Kidney tubule cell (primary cell): ENCODE measurements at places on chromosomes 2 and 18.

DNA sequence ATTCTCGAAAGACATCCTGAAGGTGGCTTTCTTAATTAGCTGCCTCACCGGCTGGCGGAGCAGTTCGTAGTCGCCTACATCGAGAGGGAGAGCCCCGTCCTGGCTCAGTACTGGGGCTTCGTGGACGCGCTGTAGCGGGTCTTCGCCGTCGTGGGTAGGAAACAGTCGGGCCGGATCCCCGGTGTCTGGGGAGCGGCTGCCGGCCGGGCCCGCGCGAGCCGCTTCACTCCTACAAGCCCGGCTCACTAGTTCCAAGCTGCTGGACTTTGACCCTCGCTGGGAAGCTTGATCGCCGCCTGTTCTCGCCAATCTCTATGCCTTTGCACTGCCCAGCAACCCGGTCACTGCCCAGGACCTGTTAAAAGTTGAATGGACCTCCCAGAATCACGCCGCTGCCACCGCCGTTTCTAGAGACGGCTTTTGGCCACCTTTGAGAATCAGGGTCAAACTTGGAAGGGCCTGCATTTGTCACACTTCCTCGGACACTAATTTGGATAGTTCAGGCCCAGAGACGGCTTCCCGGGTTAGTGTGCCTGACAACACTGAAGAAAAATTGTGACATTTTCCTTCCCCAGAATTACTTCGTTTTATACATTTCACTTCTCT is 41.4 kb upstream of the AKAIN1 start:
- DNase-seq: peak; percentile 48

GRCh38 chr2:134395779-134396178 is 141.9 kb downstream of the MGAT5 start:
- DNase-seq: no peak

DNA sequence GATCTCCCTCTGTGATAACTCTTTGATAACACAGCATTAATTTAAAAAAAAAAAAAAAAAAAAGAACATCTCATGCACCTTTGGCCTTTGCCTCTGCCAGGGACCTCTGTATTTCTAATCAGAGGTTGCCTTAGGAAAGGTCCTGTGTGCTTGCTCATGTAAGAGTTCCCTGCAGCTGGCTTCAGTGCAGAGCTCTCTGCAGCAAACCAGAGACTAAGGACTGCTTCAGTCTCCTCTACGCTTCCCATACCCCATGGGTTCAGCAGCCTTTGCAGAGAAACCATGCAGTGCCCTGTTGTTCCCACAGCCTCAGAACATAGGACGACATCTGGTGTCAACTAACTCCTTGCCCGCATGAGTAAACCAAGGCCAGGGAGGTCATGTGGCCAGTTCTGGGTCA is 236.6 kb upstream of the KLHL29 start:
- no peak for DNase-seq

DNA sequence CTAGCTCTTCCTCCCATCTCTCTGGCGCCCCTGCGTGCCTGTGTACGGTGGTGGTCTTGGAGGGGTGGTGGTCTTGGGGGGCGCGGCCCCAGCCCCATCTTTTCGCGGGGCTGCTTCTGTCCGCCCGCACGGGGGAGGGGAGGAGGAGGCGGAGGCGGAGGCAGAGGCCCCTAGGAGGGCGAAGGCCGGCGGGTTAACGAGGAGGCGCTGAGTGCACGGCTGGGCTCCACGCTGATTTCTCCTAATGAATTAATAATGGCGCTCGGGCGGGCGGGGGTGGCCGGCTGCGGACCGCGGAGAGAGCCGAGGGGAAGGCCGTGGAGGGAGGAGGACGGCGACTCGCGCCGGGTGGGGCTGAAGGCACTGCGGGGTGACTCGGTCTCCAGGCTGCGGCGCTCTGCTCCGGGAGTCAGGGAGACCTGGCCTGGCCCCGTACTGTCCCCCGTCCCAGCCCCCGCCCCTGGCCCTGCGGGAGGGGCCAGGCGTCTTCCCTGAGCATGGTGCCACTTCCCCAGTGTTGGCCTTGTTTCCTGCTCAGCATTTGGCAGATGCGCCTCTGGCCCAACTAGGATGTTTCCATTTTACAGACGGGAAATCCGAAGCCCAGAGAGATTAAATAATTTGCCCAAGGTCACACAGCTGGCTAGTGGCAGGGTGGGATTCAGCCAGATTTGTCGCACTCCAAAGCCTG is 6.0 kb downstream of the GAREM2 start:
- peak; percentile 13 for DNase-seq

DNA sequence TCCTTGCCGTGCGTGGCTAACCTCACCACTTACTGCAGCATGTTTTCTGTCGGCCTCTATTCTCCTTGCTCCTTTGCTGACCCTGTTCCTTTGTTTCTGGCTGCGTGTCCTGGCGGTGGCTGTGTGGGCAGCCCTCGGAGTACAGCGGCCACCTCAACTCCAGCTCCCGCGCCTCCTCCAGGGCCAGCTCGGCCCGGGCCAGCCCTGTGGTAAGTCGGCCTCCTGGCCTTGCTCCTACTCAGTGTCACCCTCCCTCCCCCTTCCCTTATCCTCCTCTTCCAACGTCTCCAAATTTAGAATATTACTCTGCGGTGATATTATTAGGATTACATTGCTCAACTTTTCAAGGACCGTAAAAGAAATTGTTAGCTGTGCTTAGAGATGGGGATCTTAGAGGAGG is 59.5 kb upstream of the RBM44 start:
- no peak for DNase-seq

DNA sequence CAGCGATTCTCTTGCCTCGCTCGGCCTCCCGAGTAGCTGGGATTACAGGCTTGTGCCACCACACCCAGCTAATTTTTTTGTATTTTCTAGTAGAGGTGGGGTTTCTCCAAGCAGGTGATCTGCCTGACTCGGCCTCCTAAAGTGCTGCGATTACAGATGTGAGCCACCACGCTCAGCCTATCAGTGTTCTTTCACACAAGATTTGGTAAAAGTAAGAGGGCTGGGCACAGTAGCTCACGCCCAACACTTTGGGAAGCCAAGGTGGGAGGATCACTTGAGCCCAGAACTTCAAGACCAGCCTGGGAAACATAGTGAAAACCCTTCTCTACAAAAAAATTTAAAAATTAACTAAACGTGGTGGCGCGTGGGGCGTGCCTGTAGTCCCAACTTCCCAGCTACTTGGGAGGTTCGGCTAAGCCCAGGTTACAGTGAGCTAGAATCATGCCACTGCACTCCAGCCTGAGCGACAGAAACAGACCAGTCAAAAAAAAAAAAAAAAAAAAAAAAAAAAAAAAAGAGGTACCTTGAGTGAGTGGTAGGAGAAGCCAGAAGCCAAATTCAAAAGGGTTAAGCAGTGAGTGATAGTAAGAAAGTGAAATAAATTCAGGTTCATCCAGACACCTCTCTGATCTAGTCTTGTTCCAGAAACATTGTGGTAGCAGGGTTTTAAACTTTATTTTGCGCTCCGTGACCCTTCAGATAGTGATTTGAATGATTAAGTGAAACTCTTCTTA is 981 bp downstream of the MRPL53 start:
- DNase-seq: peak; percentile 28

- DNase-seq: peak; percentile 44
These were observed 1.3 kb upstream of the LYPD6 start for GRCh38 chr2:149329068-149329467.

DNA sequence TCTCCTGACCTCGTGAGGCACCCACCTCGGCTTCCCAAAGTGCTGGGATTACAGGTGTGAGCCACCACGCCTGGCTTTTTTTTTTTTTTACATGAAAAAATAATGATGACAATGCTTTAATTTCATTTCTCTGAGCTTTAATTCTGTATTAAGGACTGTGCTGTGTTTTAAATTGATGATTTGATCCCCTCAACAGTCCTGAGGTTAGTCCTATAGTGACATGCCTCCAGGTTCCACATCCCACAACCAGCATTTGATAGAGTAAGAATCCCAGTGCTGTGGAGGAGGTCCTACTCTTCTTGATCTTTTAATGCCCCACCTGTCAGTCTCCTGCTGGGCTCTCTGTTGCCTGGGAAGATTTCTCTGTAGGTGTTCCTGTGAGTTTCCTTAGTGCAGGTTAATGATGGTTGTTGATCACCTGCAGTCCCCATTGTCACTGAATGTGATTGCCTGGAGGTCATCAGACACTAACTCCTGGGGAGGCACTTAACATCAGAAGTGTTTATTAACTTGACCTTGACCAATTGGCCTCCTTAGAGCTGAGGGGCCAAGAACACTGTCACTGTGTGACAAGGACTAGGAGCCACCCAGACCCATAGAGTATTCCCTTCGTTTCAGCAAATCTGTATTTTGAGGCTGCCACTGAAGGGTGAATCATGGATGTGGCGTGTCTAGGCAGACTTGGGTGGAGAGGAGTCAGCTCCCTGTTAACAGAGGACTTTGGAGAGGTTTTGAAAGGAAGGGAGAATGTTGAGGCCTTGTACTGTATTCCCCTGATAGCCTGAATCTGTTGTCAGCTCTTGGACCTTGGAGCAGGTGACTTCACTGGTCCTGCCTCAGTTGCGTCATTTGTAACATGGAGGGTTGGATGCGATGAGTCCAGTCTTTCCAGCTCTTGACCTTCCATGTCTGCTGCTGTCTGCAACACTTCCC is 11.5 kb downstream of the ASAP2 start:
- DNase-seq: no peak

GRCh38 chr2:77666251-77666980 is 144.2 kb upstream of the LRRTM4 start:
- DNase-seq: no peak

GRCh38 chr2:6968319-6969100 is 51.3 kb downstream of the RNF144A start:
- no peak for DNase-seq

- no peak for DNase-seq
These were observed 120.4 kb upstream of the KLF7 start for GRCh38 chr2:207286106-207286505.

- no peak for DNase-seq
These were observed 53.0 kb downstream of the ASXL2 start for GRCh38 chr2:25825238-25825637.

DNA sequence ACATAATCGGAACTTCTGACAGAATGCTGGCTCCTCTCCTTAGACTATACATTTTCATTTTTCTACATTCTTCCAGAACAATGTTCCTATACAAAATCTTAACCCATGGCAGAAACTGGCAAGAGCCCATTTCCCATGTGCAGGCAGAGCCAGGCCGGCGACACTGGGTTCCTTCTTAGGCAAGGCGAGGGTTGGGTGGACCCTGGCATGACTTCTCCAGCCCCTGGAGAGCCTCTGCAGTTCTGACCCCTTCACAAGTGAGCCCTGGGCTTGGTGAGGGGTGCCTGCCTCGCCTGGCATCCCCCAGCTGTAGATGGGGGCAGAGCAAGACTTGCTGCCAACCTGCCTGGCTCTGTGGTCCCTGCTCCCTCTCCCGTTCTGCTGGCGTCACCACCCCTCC is 5.0 kb downstream of the GYPC start:
- DNase-seq: no peak

GRCh38 chr2:204364860-204365535 is 180.3 kb upstream of the PARD3B start:
- no peak for DNase-seq

DNA sequence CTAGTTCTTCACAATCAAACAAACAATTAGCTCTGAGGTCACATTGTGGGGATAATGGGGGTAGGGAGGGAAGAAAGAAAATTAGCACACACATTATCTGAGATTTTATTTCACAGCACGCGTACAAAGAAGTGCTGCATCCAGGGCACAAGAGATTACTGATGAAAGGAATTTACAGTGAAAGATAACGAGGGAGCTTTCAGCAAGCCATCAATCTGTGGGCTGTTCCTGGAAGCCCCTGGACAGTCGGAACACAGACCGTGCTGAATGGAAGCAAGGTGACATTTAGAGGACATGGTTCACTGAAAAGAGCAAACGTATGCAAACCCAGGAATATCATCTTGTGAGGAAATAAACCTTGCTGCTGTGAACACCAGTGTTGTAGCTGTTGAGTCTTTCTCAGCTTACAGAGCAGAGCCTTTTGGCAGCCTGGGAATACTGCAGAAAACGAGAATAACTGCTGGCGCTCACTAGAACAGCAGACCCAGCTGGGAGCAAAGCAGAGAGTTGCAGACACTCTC is 63.2 kb downstream of the SCG2 start:
- DNase-seq: no peak

- DNase-seq: no peak
These were observed 133.7 kb upstream of the SETBP1 start for GRCh38 chr18:44546954-44547353.

- DNase-seq: no peak
These were observed 301.2 kb downstream of the NCKAP5 start for GRCh38 chr2:133266926-133267590.

GRCh38 chr2:72325592-72326422 is 178.1 kb upstream of the CYP26B1 start:
- DNase-seq: peak; percentile 10

- DNase-seq: no peak
These were observed 21.2 kb downstream of the SPP2 start for GRCh38 chr2:234071664-234072063.

DNA sequence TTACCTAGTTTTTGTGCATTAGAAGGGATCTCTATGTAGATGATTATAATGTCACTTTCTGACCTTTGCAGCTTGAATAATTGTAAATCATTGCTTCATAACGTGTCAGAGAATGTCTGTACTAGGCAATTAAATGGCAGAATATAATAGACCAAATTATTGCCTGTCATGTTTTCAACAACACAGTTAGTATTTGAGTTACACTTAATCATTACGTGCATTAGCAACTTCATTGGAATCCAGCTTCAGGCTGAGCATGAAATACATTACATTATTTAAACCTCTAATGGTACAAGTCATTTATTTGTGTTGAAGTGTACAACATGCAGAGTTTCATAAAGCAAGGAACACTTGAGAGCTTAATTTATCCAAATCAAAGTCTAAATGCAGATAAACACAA is 48.0 kb downstream of the ZNF407 start:
- peak; percentile 57 for DNase-seq

GRCh38 chr2:33081691-33082090 is 134.9 kb downstream of the LTBP1 start:
- DNase-seq: no peak

GRCh38 chr2:28607730-28608499 is 112.1 kb downstream of the PLB1 start:
- no peak for DNase-seq

GRCh38 chr2:223632826-223633225 is 30.7 kb upstream of the SCG2 start:
- DNase-seq: no peak

GRCh38 chr2:232887171-232887850 is 17.2 kb downstream of the SNORC start:
- DNase-seq: no peak

- no peak for DNase-seq
These were observed 70.6 kb downstream of the OTX1 start for GRCh38 chr2:63121055-63121834.

DNA sequence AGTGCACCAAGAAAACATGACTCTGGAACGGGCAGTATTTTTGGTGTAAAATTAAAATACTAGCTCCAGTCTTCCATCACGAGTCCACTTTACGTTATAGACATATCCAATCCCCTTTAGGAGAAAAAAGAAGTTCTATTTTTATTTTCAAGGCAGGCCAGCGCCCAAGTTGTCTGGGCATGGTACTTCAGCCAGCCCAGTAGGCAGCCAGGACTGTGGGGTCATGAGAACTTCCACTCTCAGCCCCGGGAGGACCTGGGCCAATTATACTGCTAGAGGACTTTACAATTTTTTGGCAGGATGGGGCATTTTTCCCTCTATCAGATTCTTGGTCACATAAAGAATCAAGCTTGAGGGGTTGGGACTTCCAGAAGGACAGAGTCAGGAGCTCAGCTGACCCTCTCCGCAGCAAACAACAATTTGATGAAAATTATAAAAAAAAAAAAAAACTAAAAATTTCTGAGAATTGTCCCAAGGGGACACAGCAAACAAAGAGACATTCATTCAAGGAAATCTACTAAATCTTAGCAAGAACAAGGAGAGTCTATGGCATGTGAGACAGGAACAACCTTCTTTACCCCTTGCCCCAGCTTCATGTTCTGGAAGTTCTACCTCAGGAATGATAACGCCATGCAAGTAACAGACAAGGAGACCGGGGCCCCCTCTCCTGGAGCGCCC is 37.3 kb upstream of the B3GNT2 start:
- no peak for DNase-seq
